Stimulated activated CD8-positive, alpha-beta memory T cell treated with anti-CD3 and anti-CD28 coated beads, Interleukin-4, amount 100 ng/mL, for 1 hour (primary cell): ENCODE measurements at places on chromosomes 6 and 20.

GRCh38 chr6:158077676-158078075 is 90.4 kb downstream of the SERAC1 start:
- DNase-seq, result no peak

- DNase-seq, result no peak
Observed at GRCh38 chr6:100948381-100949133, 67.4 kb upstream of the ASCC3 start.

DNA sequence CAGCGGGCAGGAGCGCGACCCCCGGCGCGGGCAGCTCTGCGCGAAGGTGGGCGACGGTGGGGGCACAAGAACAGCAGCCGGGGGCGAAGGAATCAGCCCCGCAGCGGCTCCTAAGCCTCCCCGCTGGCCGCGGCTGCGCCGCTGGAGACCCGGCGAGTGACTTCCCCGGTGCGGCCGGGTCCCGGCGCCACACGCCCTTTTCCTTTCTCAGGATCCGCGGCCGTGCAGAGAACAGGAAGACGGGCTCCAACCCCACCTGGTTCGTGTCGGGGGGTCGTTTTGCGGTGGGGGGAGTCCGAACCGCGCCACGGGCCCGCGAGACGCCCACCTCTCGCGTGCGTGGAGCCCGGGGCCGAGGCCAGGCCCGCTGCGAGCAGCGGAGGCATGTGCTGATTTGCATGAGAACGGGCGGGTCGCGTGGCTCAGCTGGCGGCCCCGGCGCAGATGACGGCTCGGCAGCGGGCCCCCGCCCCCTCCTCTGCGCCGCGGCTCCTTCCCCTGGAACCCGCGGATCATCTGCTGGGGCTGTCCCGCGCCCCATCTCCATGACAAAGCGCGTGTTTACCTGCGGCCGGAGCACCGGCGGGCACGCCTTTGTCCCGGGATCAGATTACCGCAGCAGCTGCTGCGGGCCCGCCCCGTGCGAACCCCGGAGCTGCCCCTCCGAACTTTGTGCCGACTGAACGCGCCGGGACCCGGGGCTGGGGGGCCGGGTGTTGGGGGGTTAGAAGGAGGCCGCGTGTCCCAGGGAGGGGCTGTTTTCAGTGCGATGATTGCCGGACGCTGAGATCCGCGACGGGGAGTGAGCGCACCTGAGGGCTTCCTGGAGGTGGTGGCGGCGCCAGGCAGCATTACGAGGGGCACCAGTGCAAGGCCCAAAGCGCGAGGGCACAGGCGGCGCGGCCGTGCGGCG is 4.9 kb upstream of the DLL1 start:
- no peak for DNase-seq

- no peak for DNase-seq
Observed at GRCh38 chr6:4864519-4864918, 88.3 kb downstream of the CDYL start.

GRCh38 chr6:17907406-17908229 is 79.8 kb downstream of the KIF13A start:
- no peak for DNase-seq

- DNase-seq, result no peak
Observed at GRCh38 chr6:89073840-89074239, 6.7 kb upstream of the PNRC1 start.

GRCh38 chr6:157134402-157135047 is 188.8 kb downstream of the TMEM242 start:
- DNase-seq, result no peak

- DNase-seq, result no peak
Observed at GRCh38 chr6:23388086-23388783, 737.8 kb upstream of the NRSN1 start.

DNA sequence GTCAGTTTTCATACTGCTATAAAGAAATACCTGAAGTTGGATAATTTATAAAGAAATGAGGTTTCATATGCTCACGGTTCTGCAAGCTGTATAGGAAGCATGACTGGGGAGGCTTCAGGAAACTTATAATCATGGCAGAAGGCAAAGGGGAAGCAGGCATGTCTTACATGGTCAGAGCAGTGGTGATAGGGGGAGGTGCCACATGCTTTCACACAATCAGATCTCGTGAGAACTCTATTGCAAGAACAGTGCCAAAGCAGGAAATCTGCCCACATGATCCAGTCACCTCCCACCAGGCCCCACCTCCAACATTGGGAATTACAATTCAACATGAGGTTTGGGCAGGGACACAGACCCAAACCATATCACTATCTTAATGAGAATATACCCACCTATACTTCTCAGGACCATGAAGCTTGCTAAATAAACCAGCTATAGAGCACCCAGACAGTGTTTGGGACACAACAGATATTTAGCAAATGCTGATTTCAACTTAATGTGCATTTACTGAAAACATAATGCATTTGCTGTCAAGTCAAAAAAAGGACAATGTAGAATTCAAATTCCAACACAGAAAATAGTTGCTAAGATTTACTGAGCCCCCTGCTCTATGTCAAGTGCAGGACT is 63.8 kb downstream of the TNFRSF21 start:
- DNase-seq, result no peak

- no peak for DNase-seq
Observed at GRCh38 chr6:34982424-34982852, 93.4 kb downstream of the ANKS1A start.

GRCh38 chr20:46352370-46352938 is 44.2 kb upstream of the CDH22 start:
- no peak for DNase-seq

DNA sequence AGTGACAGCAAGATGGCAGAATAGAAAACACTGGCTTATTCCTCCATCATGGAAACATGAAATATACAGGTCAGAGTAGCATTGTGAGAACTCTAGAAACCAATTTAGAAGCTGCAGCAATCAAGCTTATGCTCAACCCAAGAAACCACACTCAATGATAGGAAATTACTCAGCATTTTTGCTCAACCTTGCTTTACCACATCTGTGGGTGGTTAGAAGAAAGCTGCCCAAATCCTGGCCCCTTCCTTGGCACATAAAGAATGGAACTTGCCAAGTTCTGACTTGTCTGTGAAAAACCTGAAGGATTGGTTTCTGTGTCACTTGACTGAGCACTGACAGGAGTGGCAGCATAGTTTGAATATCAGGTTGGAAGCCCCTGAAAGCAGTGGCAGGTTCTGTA is 108.0 kb upstream of the MOCS1 start:
- no peak for DNase-seq

GRCh38 chr20:11919581-11919980 is 1.9 kb downstream of the BTBD3 start:
- DNase-seq, result no peak

DNA sequence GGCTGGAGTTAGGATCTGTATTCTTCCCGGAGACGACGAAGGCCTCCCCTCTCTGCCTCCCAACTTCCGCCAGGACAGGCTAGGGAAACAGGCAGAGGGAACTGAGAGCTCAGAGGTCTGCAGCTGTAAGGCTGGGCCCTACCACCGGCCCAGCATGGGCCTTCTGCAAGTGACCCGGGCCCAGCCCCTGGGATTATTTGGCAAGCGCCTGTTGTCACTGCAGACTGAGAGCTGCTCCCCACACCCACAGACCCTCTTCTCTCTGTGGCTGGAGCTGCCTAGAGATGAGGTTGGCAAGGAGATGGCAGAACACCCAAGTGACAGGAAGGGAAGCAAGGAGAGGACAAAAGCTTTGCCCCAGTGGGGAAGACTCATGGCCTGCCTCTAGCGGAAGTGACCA is 212.6 kb downstream of the ZDHHC14 start:
- no peak for DNase-seq

GRCh38 chr6:24010133-24010532 is 115.9 kb upstream of the NRSN1 start:
- no peak for DNase-seq

DNA sequence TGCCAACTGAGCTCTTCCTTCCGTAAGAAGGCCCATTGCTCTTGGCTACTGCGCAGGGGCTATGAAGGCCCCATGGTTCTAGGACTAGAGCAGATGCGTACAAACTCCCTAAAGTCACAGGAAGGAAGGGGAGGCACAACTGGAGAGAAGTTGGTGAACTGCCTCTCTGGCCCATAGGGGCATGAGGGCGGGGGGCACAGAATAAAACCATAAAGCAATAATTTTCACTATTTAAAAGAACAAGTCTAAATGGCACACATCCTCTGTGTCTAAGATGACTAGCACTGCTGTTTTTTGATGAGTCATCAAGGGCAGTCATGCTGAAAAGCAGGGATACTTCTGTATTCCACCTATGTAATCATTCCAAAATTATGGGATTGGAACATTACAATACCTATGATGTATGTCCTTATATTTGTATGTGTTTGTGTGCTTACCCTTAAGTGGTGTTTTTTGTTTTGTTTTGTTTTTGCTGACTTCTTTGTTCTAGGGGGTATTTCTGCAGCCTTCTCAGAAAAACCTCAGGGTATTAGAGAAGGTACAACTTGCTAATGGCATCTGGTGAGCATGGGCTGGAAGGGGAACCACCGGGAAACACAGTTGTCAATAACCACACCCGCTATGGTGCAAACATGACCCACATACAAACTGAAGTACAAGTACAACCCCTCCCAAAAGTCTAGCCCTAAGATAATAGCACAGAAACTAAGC is 36.9 kb downstream of the B4GALT5 start:
- no peak for DNase-seq

GRCh38 chr20:34708621-34709043 is 4.5 kb downstream of the TP53INP2 start:
- DNase-seq, result peak; percentile 21

DNA sequence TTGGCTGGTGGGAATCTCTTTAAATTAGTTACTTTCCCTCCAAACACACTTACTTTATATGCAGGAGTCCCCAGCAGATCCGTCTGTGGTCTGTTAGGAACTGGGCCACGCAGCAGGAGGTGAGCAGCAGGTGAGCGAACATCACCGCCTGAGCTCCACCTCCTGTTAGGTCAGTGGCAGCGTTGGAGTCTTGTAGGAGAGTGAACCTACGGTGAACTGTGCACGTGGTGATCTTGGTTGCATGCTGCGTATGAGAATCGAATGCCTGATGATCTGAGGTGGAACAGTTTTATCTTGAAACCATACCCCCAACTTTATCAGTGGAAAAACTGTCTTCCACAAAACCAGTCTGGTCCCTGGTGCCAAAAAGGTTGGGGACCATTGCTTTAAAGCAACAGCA is 5.0 kb downstream of the SERPINB6 start:
- no peak for DNase-seq

GRCh38 chr6:32081168-32081990 is 27.8 kb downstream of the TNXB start:
- no peak for DNase-seq

DNA sequence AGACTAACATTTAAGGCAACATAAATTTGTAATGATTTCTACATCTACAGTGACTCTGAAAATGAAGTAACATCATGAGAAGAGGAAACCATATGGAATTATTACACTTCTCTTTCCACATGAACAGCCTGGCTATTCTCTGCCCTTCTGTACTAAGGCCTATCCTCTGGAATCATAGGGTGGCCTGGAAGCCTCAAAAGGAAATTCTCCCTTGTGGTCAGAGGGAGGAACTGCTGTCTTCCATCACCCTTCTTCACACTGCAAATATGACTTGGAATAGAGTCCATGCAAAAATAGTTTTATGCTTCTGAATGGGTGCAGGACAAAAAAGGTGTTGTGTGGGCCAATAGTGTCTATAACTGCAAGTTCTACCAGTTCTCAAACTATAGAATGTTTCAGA is 44.6 kb upstream of the SH3BGRL2 start:
- DNase-seq, result no peak

GRCh38 chr6:134436950-134437349 is 119.0 kb upstream of the SGK1 start:
- no peak for DNase-seq

DNA sequence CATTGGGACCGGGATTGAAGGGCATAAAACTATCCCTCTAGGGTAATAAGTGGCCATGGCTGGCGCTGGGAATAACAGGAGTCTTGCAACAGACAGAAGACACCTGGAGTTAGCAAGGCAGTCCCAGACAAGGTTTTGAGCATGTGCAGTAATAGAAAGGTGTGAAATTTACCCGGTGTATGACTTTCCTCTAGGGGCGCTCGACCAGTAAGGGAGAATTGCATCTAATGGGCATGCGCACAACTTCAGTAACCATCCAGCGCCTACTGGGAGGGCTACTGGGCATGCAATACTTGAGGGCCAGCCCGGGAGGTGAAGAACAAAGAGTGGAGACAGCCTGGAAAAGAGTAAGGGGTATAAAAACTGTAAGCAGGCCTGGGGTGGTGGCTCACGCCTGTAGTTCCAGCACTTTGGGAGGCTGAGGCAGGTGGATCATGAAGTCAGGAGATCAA is 32.7 kb downstream of the SERPINB6 start:
- no peak for DNase-seq

DNA sequence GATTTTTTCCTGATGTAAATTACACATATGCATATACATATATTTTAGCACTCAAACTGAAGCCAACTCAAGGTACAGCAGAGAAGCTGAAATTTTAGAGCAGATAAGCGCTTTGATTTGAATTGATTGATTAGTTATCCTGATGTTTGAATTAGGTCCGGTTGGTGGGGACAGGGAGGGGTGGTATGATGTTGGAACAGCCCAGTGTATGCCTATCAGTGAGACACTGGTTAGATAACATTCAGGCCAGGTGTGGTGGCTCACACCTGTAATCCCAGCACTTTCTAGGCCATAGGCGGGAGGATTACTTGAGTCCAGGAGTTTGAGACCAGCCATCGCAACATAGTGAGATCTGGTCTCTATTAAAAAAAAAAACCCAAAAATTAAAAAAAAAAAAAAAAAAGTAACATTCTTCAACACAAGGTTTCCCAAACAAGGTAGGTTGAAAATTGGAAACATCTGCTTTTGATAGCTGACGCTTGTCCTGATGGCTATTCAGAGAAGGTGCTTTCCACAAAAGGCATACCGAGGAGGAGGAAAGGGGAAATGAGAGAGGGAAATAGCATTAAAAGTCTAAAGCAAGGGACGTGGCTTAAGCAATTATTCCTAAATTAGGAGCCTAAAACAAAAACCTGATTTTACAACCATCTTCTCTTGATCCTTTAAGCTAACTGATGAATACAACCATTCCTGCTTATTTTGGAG is 288.4 kb upstream of the JARID2 start:
- DNase-seq, result no peak

GRCh38 chr6:19311786-19312185 is 525.4 kb upstream of the ID4 start:
- DNase-seq, result no peak

- DNase-seq, result no peak
Observed at GRCh38 chr6:85644279-85644762, 1.6 kb upstream of the SYNCRIP start.

DNA sequence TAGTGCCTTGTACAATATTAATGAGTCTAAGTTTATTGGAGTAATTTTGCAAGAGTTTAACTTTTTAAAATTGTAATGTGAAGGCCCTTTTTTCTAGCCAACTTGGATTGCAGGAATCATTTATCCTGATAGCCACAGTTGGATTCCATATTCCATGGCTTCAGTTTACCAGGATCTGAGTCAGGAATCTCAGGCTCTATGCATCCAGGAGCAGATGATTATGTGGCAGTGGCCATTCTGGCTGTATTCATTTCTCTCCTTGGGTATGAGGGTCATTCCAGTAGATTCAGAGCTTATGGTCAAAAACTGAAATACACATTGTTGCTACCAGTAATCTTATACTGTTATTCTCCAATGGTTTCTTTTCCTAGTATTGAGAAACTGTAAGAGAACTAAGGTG is 2.9 kb downstream of the AIG1 start:
- DNase-seq, result no peak
